ENCODE measurements at places on chromosomes 6 and 20.

GRCh38 chr20:50844430-50845100 lies 49.7 kb downstream of the BCAS4 start:
- DNase-seq, result peak; percentile 50

DNA sequence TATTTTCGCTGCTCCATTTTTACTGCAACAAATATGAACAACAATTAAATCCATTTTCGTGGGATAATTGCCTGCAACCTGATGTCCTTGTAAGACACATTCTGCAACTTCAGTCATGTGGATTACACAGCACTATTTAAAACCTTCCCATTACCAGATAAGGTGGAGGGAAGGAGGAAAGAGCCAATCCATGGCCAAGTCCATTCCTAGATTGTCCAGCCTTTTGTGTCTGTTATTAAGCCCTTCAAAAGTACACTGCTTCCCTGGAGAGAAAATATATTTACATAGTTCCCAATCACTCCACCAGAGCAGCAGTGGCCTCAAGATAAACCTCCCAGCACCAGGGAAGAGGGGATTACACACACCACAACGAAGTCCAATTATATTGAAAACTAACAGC lies 347.9 kb downstream of the CDH26 start:
- DNase-seq, result no peak

DNA sequence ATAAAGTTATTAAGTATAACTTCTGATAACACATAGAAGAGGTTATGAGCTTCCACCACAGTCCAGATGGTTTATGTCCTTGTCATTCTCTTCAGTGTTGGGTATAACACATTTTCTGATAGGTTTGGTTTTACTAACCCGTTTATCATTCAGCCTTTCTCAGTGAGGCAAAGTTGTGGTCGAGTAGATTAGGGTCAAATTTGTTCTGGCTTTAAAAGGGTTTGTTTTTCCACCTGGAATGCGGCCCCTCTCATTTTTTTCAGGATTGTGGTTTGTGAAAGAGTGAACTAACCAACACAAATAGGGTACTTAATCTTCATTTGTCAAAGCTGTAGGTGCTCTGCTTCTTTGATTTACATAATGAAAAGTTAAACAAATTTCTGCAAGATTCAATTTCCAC lies 204.2 kb upstream of the ASCC3 start:
- no peak for DNase-seq

- DNase-seq, result no peak
Observed at GRCh38 chr20:44983093-44983674, 16.9 kb downstream of the STK4 start.

DNA sequence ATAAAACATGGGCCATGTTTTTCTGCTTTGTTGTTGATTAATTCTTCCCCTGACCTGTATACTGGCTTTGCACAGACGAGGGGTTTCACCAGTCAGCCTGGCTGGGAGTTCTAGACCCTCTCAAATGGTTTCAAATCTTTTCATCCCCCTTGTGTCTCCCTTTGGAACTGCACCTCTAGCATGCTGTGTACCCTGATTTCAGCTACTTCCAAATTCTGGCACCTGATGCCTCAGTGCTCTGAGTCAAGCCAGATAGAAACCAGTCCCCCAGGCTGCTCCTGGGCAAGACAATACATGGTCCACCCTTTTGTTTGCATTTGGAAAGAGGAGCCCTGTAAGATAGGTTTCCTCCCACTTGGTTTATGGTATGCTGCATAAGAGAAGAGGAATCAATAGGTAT lies 290.2 kb downstream of the BTBD3 start:
- DNase-seq, result no peak

DNA sequence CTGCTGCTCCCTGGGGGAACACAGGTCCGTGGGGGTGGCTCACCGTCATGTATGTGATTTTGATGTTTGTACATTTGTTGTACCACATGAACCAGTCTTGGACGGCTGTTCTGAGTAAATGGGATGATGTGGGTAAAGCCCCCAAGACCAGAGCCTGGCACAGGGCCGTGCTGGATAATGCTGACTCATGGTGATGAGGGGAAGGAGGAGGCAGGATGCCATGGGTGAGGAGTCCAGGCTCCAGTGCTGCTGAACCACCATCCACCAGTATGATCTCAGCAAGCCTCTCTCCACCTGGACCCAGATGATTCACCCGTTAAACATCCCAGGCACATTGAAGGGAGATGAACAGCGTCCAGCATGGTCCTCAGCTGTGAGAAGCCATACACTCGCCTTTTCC lies 9.6 kb upstream of the APCDD1L start:
- no peak for DNase-seq

DNA sequence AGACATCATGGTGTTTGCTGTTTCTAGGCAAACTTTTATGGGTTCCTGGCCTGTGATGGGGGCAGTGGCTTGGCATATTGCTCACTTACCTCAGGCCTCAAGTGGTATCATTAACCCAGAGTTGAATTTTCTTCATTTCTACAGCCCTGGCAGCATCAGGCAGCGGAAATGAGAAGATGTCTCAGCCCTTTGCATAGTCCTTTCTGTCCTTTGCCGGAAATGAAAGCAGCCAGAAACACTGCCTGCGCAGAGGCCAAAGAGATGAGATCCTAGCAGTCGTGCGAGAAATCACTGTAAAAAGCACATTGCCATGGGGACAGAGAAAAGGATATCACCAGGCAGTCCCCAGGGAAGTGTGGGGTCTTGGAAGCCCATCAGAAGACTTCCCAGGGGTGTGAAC lies 37.4 kb upstream of the KCNG1 start:
- no peak for DNase-seq

GRCh38 chr6:39835821-39836295 lies 43.7 kb downstream of the DAAM2 start:
- no peak for DNase-seq

GRCh38 chr6:107125771-107126170 lies 10.5 kb upstream of the BEND3 start:
- no peak for DNase-seq

GRCh38 chr6:136420853-136421252 lies 129.4 kb downstream of the MAP7 start:
- no peak for DNase-seq

DNA sequence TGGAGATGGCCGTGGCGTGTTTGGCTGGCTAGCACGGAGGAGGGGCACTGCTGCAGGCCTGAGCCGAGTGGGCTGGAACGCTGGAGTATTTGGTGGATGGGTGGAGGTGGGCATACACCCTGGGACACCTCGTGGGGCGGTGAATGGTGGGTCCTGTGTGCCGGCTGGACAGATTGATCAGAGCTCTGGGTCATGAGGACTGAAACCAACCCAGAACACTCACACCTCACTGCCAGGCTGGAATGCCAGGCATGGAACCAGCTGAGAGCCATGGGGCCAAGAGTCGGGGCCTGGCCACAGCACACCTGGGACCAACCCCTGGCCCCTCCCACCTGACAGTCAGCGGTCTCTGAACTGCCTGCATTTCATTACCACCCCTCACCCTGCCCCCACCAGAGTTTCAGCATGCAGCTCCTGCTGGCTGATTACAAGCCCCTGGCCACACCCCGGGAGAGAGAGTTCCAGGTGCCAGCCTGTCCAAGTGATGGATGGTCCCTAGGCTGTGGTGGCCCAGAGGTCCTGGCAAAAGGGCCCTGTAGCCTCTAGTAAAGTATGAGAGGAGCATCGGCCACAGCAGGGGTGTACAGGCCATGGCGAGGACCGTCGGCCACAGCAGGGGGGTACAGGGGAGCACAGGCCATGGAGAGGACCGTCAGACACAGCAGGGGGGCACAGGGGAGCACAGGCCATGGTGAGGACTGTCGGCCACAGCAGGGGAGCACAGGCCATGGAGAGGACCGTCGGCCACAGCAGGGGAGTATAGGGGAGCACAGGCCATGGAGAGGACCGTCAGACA lies 3.3 kb downstream of the NPBWR2 start:
- DNase-seq, result no peak

DNA sequence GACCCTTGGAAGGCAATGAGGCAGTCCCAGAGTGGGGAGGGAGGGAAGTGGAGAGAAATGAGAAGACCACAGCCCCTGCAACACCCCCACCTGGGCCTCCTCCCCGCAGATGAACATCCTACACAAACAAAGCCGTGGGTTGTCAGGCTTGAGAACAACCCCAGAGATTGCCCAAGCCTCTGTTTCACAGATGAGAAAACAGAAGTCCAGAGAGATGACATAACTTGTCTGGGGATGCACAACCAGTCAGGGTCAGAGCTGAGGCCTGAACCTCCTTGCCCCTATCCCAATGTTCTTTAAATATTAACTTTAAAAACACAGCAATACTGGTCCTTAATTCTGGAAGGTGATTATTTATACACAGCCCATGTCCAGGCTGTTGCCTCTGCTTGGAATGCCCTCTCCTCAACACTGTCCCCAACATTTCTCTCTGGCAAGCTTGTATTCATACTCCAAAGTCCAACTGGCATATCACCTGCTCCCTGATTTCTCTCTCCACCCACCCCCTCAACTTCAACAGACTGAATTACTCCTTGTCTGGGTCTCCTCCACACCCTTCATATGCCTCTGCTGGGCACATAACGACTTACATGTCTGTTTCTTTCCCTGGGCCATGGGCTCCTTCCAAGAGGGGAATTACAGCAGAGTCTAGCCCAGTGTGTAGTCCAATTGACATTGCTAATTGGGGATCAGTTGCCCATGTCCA lies 135.5 kb upstream of the LRFN2 start:
- DNase-seq, result no peak

DNA sequence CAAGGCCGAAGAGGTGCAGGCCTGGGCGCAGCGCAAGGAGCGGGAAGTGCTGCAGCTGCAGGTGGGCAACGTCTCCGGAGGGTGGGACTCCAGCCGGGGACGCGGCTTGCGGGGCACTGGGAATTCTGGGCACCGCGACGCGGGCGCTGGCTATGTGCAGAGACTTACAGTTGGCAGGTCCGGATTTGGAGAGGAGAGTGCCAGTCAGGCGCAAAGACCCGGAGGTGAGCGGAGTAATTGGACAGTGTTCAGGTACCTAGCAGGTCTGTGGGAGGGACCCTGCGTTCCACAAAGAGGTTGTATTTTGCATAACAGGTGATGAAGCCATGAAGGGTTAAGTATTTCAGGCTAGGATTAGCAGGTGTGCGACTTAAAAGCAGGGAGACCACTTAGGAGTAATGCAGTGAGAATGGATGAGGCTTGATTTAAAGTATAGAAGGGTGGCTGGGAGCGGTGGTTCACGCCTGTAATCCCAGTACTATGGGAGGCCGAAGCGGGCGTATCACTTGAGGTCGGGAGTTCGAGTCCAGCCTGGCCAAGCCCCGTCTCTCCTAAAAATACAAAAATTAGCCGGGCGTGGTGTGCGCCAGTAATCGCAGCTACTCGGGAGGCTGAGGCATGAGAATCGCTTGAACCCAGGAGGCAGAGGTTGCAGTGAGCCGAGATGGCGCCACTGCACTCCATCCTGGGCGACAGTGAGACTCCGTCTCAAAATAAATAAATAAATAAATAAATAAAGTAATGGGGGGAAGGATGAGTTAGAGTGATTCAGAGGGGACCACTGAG lies 1.0 kb downstream of the MRPS26 start:
- DNase-seq, result no peak

DNA sequence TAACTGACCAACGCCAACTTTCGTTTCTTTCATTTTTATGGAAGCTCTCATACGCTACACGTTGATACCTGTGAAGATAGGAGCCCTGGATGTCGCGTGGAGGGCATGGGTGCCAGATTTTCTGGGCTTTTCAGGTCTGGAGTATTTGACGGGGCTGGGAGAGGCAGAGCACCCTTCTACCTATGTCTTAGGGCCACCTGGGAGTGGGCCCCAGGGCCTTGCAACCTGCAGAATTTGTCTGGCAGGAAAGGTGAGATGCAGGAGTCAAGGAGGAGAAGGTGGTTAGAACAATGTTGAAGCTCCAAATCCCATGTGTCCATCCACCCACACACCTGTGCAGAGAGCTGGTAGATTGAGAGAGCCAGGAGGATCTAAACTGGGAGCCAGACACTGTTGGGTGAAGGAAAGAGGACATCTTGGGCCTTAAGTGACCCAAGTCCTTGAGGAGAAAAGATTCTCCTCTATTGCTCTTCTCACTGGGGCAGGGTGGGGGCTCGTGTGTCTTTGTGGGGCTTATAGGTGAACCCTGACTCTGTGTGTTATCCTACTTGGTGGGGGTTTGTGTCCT lies 27.4 kb upstream of the PCMTD2 start:
- DNase-seq, result no peak

- no peak for DNase-seq
Observed at GRCh38 chr20:51118216-51118615, 95.3 kb upstream of the KCNG1 start.

DNA sequence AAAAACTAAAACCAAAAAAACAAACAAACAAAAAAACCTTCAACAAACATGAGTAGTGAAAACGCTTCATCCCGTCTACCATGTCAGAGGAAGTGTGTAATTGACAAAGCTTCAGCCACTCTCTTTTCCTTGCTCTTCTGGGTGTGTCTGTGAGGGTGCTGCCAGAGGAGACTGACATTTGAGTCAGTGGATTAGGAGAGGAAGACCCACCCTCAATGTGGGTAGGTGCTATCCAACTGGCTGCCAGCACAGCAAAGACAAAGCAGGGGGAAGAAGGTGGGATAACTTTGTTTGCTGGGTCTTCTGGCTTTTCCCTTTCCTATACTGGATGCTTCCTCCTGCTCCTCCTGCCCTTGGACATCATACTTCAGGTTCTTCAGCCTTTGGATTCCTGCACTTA lies 145.6 kb downstream of the TASP1 start:
- DNase-seq, result no peak

Measured in CD8-positive, alpha-beta T cell (primary cell).